ENCODE measurements at places on chromosomes 1 and 21.
A peak's percentile ranks its signal among the peaks of the same experiment; 100 is the strongest.

DNA sequence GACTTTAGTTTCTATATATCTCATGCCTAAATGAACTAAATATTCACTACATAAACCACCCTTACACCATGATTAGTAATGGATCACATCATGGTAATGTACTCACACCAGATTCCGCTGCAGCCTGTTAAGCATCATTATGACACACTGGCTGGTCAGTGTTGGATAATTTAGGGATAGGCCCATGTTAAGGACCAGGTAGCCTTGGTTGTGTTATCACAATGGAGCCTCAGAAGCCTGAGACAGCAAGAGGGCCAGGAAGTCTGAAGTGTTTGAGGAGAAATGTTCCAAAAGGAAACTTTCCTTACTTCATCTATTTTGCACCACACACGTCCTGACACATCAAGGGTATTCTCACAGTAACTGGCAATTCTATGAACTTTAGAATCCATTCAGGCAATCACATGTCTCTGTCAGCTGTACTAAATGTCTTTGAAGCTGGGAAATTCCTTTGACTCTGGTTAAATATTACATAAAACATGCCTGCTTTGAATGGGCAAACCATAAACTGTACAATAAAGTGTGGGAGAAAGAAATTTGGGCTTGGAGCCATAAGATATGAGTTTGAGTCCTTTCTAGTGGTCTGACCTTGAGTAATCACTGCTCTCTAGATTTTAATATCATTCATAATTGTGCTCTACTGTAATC is 105.3 kb upstream of the DPT start:
- DNase-seq = peak; percentile 95

DNA sequence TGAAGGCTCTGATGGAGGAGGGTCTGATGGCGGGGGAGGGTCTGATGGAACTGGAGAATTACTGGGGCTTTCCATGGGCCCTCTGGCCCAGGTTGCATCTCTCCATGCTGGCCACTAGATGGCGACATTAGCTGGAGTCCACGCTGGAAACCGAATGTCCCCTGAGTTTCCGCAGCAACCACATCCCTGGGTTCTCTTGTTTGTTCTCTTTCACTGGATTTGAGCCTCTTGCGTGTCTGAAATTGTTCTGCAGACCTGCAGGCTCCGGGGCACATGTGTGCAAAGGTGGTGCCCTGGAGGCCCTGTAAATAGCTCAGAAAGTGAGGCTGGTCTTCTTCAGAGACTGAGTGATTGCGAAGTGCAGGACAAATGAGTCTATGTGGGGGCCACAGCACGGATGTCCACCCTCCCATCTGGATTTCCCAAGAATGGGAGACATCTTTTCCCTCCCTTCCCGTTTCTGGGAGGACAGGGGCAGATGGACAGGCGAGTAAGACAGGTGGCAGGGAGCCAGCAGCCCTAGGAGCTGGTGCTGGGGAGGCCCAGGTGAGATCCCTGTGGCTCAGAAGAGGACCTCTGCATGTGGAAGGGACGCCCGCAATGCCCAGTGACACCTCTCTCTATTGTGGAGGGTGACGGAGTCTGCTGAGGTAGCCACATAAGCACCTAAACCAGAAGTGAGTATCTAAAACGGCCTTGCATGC is 73.2 kb upstream of the ABCG1 start:
- DNase-seq = peak; percentile 68

GRCh38 chr1:2255420-2256369 is 27.6 kb downstream of the SKI start:
- peak; percentile 60 for DNase-seq

DNA sequence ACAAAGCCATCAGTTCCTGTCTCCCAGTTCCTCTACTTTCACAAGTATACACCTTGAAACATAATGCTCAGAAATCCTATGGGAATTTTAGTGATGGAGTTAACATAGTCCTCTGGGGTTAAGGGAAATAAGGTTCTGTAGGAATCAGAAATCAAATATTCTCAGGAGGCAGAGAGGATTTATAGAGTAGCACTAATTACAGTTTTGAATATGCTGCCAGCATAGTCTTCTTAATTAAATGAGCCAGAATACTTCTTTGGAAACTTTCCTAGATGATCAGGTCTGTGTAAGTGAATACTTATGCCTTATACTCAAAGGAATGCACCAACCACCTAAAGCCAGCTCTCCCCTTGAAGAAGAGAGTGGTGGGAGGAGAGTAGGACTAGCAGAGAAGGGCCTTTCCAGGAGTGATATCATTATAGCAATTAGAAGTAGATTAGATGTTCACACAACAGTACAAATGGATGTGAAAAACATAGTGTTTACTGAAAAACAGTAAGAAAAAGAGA is 31.4 kb upstream of the DIRAS3 start:
- no peak for DNase-seq

DNA sequence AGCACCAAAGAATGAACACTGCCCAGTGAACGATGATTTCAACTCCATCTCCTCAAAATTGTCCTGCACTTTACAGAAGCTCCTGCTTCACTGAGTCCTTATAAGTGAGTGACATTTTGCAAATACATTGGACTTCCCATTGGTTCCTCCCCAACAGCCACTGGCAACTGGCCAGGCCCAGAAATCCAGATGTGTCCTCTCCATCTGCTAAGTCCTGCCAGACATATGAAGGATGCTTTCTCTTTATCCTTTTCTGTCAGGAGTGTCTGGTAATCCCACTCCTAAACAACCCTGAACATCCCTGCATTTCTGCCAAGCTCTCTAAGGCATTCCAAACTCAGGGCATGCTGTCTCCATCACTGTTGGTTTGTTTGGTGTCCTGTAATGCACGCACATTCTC is 271.8 kb downstream of the RRAGC start:
- no peak for DNase-seq

DNA sequence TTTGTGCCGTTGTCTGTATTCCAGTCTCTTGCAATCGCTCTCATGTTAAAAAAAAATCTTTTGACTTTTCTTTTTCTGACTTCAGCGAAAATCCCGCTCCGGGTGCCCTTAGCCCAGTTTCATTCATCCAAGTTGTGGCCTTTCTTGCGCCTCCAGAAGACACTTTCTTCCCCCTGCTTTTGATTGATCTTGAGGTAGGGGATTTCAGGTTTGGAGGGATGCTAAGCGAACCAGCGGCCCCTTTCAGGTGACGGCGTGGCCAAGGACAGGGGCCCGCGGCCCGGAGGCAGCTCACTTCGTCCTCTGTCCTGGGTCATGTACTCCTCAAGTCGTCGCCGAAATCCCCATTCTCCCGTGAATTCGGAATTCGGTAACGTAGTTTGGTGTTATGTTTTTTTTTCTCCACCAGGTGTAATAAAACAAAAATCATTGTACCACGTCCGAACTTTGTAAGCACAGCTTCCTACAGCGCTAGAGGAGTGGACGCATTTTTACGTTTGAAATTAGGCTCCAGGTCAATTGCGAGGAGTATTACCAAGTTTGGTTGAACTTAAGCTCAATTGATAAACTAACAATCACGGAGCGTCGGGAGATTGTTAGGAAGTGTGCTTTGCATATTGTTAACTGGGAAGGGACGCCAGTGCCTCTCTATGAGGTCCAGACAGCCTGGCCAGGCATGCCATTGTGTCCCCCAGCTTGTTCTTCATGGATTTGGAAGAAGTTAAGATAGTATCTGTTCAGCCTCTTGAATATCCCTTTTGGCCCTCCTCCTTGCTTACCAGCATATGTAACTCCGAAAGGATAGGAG is 1.1 kb downstream of the MRPS6 start:
- peak; percentile 21 for DNase-seq

- no peak for DNase-seq
These were observed 22.4 kb downstream of the LY9 start for GRCh38 chr1:160818207-160818937.

DNA sequence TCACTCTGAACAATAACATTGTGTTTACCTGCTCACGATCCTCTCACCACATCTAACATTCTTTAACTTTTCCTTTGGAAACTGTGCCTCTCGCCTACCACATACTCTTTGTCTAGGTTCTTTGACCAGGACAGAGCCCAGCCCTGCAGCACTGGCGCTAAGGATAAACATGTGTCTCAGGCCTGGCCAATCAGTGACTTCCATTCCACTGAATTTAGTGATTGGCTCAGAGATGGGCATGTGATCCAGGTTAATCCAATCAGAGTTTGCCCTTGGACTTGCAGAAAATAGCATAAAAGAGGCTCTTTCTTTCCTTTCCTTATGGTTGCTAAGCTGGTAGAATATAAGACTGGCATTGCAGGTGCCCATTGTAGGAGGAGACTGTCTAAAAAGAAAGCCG is 605.7 kb downstream of the MATN1 start:
- DNase-seq = no peak

- no peak for DNase-seq
These were observed 249.8 kb downstream of the USH2A start for GRCh38 chr1:216173376-216173995.

- no peak for DNase-seq
These were observed 114.5 kb downstream of the DPYD start for GRCh38 chr1:97806326-97806725.

- no peak for DNase-seq
These were observed 17.3 kb downstream of the TMEM201 start for GRCh38 chr1:9605946-9606455.

GRCh38 chr1:216814576-216815259 is 91.5 kb upstream of the ESRRG start:
- DNase-seq = no peak

- no peak for DNase-seq
These were observed 14.5 kb upstream of the DDAH1 start for GRCh38 chr1:85479491-85479890.

DNA sequence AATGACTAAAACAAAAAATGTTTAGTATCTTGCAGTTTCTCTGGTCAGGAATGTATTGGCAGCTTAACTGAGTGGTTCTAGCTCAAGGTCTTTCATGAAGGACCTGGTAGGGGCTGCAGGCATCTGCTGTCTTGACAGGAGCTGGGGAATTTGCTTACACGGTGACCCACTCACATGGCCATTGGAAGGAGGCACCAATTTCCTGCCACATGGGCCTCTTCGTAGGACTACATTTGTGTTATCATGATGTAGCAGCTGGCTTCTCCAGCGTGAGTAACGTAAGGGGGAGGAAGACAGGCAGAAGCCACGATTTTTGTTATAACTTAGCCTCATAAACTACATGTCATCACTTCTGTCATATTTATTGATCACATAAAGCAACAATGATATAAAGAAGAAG is 376.3 kb downstream of the AMY1C start:
- no peak for DNase-seq

DNA sequence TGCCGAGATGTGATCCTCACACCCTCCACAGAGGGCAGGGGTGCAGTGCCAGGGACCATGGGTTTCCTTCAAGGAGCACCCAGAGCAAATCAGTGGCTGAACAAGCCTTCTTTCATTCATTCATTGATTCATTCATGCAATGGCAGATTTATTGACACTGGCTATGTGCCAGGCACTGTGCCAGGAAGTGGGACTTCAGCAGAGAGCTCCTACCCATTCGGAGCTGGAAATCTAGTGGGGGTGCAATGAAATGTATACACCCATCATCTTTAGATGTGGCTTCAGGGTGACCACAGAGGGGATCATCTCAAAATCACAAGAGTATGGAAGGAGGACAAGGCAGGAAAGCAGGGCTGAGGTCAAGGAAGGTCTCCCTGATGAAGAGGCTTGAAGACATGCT is 18.9 kb downstream of the SLC6A9 start:
- DNase-seq = no peak

GRCh38 chr1:150321826-150322166 is 463 bp downstream of the PRPF3 start:
- peak; percentile 6 for DNase-seq

GRCh38 chr1:167981933-167982332 is 45.1 kb upstream of the MPC2 start:
- DNase-seq = no peak

DNA sequence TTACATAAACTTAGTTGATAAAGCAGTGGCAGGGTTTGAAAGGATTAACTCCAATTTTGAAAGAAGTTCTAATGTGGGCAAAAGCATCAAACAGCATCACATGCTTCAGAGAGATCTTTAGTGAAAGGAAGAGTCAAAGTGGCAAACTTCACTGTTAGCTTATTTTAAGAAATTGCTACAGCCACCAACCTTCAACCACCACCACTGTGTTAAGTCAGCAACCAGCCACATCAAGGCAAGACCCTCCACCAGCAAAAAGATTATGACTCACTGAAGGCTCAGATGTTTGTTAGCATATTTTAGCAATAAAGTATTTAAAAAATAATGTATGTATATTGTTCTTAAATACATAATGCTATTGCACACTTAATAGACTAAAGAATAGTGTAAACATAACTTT is 21.3 kb upstream of the MAGI3 start:
- no peak for DNase-seq

GRCh38 chr1:85933961-85934360 is 222.6 kb downstream of the COL24A1 start:
- DNase-seq = no peak

All from small intestine (tissue), 16 donors.